ENCODE measurements at places on chromosomes 12 and 14.

GRCh38 chr12:89333564-89334252 lies 18.6 kb downstream of the DUSP6 start:
- DNase-seq = peak; percentile 16

DNA sequence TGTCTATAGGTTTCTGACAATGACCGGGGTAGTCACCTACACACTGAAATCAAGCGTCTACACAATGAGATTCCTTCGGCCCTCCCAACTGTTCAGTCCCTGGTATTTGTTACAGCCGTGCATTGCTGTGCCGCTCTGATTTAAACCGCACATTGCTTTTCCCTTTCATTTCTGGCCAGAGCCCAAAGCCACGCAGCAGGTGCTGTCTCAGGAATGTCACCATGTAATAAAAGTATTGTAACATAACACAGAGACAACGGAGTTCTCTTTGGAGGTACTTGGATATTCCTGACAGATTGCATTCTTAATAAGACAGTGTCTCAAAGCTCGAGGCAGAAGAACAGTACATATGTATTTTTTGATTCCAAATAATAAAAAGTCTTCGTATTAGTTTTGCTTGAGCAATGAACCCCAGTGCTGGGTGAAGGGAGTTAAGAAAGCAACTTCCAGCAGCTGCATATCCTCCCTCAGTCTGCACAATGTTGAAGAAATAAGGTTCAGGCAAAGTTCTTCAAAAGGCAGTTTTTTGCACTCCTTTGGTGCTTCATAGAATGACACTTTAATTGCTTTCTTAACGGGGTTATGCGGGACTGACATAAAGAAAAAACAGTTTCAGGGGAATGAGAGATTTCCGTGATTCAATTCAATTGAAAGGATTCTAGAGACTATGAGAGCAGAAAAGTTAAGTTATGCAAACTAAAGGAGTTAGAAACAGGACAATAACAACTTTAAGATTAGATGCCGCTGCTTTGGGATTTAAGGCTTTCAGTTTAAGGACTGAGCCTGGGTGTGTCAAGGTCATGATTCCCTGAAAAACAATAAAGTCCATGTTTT lies 288.7 kb upstream of the FLRT2 start:
- no peak for DNase-seq

DNA sequence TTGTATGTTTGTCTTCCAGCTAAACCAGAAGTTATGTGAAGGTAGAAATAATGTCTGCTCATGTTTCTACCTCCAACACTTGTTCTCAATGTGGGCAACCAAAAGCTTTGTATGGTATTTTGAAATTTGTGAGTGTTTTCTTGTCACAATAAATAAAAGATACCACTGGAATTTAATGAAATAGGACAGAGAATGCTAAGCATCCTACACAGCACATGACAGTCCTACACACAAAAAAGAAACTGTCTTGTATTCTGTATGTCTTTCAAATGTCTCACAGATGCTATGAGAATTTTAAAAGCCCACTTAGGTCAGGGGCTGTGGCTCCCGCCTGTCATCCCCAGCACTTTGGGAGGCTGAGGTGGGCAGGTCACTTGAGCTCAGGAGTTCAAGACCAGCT lies 68.9 kb downstream of the RALGAPA1 start:
- no peak for DNase-seq

GRCh38 chr12:75561921-75562320 lies 50.5 kb upstream of the KRR1 start:
- DNase-seq = no peak

DNA sequence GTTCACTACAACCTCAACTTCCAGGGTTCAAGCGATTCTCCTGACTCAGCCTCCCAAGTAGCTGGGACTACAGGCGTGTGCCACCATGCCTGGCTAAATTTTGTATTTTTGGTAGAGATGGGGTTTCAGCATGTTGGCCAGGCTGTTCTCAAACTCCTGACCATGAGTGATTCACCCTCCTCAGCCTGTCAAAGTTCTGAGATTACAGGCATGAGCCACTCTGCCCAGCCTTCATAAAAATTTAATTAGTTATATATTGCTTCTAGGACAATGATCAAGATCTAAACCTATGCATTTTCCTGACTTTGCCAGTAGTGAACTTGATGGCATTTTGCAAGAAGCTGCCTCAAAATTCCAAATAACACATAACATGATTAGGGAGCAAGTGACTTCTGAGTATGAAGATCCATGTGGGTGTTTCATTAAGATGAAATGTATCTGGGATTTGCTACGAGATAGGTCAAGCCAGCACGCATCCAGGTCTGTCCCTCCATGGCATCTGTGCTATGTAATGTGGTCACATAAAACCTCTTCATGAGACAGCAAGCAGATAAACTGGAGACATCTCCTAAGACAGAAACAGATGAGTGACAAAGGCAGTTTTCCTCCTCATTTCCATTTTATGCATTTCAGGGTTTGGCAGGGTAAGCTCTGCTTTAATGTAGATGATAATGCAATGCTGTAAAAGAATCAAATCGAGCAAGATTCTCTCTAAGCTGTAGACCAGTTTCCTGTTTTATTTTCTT lies 319.4 kb upstream of the ATP2B1 start:
- DNase-seq = no peak

DNA sequence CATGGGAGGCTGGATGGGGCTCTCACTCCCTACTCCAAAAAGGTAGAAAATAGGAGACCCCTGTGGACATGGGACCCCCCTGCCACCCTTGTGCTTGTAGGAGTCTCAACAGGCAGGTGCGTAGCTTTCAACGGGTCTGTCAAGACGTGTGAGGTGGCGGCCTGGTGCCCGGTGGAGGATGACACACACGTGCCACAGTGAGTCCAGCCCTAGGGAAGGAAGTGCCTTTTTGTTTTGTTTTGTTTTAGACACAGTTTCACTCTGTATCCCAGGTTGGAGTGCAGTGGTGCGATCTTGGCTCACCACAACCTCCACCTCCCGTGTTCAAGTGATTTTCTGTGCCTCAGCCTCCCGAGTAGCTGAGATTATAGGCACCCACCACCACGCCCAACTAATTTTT lies 12.9 kb downstream of the P2RX4 start:
- DNase-seq = no peak

GRCh38 chr14:72722201-72722785 lies 171.6 kb downstream of the DPF3 start:
- no peak for DNase-seq

GRCh38 chr14:101490771-101491170 lies 70.5 kb upstream of the DIO3 start:
- no peak for DNase-seq

GRCh38 chr12:112126000-112126438 lies 659 bp downstream of the TRAFD1 start:
- DNase-seq = no peak

- DNase-seq = no peak
Measured at GRCh38 chr14:102891111-102891510, 31.4 kb upstream of the AMN start.

- no peak for DNase-seq
Measured at GRCh38 chr12:62522984-62523383, 56.4 kb downstream of the MON2 start.

- no peak for DNase-seq
Measured at GRCh38 chr14:52987514-52987913, 36.7 kb upstream of the FERMT2 start.

DNA sequence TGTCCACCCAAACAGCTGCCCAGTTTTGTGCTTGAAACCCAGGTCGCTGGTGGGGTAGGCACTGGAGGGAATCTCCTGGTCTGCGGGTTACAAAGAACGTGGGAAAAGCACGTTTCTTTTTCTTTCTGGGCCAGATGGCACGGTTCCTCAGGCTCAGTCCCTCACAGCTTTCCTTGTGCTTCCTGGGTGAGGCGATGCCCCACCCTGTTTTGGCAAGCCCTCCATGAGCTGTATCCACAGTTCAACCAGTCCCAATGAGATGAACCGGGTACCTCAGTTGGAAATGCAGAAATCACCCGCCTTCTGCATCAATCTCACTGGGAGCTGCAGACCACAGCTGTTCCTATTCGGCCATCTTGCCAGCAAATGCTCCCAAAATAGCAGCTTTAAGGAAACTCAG lies 51.4 kb upstream of the TMTC2 start:
- no peak for DNase-seq

GRCh38 chr14:54742492-54743350 lies 159.9 kb downstream of the GCH1 start:
- no peak for DNase-seq

All from CD4-positive, alpha-beta T cell treated with Interleukin-12 subunit alpha and Interleukin-12 subunit beta, for 1 hour (primary cell).